ENCODE measurements at places on chromosomes 4 and X.
A peak's percentile ranks its signal among the peaks of the same experiment; 100 is the strongest.

GRCh38 chr4:14025111-14025510 lies 397.6 kb upstream of the BOD1L1 start:
- no peak for DNase-seq

DNA sequence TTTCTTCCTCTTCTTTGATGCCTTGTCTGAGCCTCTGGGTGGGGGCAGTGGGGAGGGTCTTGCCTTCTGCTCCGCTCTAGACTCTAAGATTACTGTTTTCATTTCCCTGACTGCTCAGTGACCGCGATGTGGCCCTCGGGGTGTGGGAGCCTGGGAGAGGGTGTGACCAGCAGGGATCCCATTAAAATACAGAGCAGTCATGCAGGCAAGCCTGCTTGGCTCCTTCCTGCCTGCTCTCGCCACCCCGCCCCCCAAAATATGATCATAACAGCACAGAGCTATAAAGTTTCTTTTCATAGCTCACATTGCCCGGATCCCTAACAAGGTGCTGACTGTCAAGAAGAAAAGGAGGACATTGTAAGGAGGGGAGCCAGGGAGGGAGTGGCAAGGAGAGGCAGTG lies 332.9 kb downstream of the RAB28 start:
- no peak for DNase-seq

DNA sequence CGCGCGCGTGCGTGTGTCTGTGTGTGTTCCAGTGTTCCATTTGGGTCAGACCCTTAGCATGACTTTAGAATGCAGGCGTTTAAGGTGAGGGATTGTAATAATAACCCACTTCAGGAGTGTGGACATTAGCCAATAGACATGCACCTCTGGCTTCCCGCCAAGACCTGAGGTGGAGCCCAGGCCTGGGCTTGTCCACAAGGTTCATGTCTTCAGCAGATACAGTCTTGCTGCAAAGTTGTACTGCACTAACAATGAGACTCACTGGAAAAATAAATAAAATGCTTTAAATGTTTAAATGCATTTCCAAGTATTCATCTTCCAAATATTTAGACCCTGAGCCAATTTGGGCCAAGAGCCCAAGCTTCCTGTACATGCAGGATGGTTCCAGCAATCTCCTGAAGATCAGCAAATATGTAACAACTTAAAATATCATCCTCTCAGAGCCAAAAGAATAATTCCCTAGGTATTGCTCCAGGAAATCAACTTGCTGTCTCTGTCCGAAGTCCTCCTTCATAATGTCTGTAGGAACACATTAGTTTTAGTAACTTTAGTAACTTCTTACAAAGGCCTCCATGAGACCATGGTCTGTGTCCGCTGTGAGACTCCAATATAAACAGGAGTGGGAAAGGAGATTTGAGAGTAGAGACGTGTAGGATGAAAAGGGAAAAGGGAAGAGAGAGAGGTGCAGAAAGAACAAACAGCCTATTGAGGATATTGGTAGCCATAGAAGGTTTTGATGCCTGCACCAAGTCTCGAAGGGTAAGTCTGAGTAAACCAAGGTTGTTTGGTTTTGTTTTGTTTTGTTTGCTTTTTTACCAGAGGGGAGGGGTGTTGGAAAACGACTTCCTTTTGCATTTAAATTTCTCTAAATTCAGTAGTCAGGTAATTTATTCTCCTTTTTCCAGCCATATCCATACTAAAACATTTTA lies 98.5 kb upstream of the KLF3 start:
- peak; percentile 11 for DNase-seq

- peak; percentile 31 for DNase-seq
Observed at GRCh38 chr4:73019462-73020047, 50.0 kb downstream of the COX18 start.

- DNase-seq = no peak
Observed at GRCh38 chr4:100907465-100908454, 389.9 kb upstream of the EMCN start.

GRCh38 chr4:162274354-162274753 lies 110.6 kb upstream of the FSTL5 start:
- no peak for DNase-seq

All from HS-27A (cell line).